Skin of body (tissue), 3 donors: ENCODE measurements at places on chromosomes 7 and 10. TPM values are rescaled to one million over a fixed set of nuclear protein-coding genes. Genes with fewer than 3 reads are reported as not detected.

Gene SPDYE2
- total RNA-seq: not detected

Gene SEMA3A
- 26.9 TPM for total RNA-seq

Gene STAMBPL1
- total RNA-seq: 16.9 TPM

Gene CXCL12
- 107 TPM for total RNA-seq

Gene DGKI
- 1.5 TPM for total RNA-seq

Gene LSM5
- total RNA-seq: 22.3 TPM

Gene SPDYE1
- 0.10 TPM for total RNA-seq
